ENCODE measurements at places on chromosomes 11 and 22.

GRCh38 chr11:6200975-6201374 lies 2.0 kb downstream of the OR52W1 start:
- DNase-seq: peak; percentile 98

DNA sequence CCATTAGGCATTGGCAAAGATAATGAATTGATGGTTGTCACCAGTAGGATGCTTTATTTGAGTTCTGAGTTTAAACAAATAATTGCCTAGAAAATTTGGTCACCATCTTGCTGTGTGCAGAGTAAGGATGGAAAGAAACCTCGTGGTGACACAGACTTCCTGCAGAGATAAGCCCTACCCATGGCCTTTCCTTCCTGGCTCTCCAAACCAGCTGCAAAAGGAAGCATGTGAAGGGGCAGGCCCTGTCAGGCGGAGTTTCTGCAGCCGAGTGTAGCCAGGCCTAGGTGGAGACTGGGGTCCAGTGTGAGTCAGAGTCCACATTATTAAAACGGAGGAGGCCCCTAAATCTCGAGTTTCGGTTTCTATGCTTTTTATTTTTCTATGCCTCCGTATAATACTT lies 83.1 kb upstream of the ADSL start:
- no peak for DNase-seq

GRCh38 chr11:125093502-125093901 lies 17.9 kb downstream of the TMEM218 start:
- no peak for DNase-seq

GRCh38 chr11:1994121-1994520 lies 3.5 kb downstream of the H19 start:
- no peak for DNase-seq

DNA sequence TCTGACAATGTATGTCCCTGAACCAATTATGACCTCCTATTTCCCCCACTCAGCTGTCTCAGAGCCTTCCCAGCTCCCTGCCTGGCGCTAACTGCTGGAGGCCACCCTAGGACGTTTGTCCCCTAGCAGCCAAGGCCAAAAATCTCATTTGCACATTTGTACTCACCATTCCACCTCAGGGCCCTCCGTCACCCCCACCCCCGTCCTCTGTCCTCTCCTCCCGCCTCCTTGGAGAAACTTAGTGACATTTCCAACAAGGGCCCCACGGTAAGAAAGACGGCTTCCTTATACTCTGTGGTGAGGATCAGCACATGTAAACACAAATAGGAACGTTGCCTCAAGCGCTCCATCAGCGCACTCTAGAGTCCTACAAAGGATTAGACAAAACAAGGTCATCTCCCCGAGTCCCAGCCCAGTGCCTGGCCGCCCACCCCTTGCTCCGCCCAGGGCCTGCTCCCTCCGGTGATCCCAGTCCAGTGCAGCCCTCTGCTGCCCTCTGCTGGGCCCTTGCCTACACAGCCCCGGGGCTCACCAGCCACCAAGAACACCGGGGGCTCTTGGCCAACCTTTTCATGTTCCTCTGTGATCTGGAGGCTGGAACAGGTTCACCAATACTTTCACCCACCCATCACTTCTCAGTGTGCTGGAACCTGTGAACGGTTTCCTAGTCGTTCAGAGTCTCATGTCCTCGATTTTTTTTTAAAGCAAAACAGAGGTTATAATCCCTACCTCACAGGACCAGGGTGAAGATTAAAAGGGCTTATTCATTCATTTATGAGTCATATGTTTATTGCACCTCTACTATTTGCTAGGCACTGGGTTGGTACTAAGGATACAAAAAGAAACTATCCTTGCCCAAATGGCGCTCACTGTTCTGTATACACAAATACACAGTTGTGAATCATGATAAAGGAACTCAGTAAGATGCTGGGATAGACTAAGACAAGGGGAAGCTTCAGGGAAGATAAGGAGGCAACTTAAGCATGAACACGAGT lies 15.3 kb upstream of the CTR9 start:
- peak; percentile 88 for DNase-seq

- no peak for DNase-seq
These were observed 159.1 kb upstream of the NECTIN1 start for GRCh38 chr11:119888119-119888518.

- DNase-seq: no peak
These were observed 5.9 kb downstream of the GNG3 start for GRCh38 chr11:62713343-62713742.

DNA sequence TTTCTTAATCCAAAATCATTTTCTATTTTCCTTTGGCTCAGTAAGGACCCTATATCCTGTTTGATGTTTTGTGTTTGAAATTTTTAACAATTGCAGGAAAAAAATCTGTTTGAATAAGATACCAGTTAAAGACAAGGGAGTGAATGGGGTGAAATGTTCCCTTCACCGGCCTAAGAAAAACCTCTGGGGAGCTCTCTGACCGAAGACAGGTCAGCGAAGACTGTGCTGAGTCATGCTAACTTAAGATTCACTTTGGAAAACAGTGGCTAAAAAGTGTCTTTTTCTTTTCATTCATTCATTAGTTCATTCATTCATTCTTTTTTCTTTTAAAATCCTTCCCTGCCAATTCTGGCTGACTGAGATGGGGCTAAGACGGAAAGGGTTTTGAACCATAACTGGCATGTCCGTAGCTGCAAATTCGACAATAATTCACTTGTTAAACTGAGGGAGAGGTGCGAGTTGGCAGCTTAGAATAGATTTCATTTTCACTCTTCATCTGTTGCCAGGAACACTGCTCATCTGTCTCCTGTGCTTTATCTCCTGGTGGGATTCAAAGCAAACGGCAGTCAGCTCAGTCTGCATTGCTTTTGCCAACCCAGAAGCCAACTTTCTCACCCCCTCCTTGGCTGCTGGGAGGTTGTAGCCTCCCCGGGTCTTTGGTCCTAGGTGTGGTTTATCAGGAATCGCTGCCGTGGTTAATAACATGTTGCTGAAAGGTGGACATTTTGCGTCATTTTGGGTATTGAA lies 434.0 kb upstream of the LARGE1 start:
- no peak for DNase-seq

- no peak for DNase-seq
These were observed 107.9 kb downstream of the BBOX1 start for GRCh38 chr11:27148506-27148905.

DNA sequence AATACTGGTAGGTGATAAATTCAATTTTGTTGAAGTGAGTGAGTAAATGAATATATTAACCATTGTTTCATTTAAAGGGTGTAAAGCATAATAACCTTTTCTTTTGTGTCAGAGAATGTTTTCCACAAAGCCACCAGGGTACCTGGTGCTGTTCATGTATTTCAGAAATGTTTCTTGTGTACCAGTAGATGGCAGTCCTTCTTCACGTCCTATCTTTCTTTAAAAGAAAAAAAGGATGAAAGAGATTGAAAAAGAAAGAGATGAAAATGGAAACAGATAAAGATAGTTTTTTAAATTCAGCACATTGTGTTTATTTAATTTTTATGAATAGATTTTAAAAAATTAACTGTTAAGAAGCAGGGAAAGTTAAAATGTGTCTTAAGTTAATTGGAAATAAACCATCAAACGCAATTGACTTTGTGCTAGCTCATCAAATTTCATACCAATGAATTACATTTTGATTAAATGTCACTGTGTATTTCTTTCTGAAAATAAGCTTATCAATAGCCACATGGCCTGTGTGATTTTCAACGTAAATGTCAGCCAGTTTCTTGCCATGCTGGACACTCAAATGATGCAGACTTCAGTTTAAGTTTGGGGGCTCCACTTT lies 65.5 kb upstream of the CHORDC1 start:
- DNase-seq: no peak

DNA sequence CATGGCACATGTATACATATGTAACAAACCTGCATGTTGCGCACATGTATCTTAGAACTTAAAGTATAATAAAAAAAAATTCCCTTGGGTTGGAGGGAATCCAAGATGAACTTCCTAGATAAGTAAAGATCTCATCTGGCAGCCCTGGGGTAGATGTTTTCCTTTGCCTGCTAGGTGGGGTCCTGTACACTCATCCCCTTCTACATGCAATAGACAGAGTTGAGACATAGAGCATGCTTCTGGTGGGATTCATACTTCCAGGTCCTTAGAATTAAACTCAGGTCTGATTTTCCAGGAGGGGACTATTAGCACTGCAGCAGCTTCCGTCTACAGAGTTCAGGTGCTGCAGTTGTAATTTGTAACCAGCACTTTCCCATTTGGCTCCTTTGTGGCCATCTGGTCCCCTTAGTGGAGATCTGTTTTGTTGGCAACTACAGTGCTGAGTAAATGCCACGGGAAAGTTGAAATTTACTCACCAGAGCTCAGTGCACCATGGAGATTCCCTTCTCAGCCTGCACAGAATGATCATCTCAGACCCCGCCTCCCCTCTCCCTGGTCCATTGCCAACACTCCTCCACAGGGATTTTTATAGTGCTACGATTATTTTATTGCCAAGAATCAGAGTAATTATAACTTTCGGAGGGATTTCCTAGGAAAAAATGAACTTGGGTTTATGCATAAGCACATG lies 220.1 kb upstream of the E2F8 start:
- DNase-seq: no peak

- peak; percentile 100 for DNase-seq
These were observed 24.1 kb upstream of the CDC42EP2 start for GRCh38 chr11:65290448-65291165.

DNA sequence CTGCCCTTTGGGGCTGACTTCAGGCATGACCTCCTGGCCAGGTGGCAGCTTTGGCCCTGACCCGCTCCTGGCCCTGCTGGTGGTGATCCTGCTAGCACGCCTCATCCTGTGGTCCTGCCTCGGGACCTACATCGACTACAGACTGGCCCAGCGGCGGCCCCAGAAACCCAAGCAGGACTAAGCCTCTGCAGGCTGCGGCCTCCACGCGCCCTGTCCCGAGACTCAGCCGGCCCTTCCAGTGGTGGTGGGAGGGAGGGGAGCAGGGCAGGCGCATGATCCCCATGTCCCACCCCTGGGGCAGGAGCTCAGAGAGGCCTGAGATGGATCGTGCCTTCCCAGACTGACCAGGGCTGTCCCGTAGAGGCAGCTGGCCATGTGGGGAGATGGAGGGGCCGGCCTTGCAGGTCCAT lies 2.1 kb downstream of the SMIM38 start:
- DNase-seq: no peak

- DNase-seq: no peak
These were observed 15.6 kb upstream of the JAM3 start for GRCh38 chr11:134052988-134053945.

GRCh38 chr11:74434528-74434927 lies 32.8 kb downstream of the KCNE3 start:
- DNase-seq: peak; percentile 10

- no peak for DNase-seq
These were observed 54.5 kb upstream of the PRODH start for GRCh38 chr22:18990355-18991137.

DNA sequence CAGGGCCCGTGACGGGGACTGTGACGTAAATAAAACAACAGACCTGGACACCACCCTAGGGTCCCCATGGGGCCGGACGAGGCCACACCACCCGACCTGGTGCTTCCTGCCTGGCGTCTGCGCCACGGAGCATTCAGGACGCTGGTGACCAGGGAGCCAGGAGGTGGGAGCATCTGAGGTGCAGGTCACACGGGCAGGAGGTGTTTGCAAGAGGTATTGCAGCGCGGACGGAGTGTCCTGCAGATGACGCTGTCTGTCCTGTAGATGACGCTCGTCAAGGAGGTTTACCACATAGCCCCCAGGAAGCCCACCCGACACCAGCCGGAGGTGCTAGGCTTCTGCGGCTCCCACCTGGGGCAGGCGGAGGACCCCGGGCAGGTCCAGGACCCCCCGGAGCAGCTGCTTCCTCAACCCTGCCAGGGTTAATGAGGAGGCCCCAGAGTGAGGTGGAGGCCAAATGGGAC lies 986 bp upstream of the MUC5B start:
- DNase-seq: no peak

DNA sequence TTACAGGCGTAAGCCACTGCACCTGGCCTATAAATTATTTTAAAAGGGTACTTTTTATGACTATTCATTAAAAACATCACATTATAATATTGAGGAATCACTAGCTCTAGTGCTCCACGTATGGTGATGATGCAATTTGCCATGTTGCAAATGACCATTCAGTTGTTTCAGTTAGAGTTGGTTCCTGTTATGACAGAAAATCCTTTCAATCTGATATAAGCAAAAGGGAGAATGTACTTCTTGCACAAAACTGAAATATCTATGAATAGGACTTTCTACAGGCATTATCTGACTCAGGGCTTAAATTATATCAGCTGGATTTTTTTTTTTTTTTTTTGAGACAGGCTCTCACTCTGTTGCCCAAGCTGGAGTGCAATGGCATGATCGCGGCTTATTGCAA lies 45.6 kb upstream of the RRM1 start:
- peak; percentile 87 for DNase-seq

DNA sequence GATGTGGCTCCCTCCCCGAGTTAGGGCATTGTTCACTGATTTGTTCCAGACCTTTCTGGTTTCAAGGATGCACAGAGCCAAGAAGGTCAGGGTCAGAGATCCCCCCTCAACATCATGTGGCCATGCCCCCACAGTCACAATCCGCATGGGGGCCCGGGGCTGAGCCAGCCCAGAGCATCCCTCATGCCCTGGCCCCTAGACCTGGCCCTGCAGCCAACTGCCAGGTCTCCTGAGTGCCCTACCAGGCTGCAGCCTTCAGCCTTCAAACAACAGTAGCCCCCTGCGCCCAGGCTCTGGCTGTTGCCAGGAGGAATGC lies 142.4 kb downstream of the CRYBB2 start:
- no peak for DNase-seq

DNA sequence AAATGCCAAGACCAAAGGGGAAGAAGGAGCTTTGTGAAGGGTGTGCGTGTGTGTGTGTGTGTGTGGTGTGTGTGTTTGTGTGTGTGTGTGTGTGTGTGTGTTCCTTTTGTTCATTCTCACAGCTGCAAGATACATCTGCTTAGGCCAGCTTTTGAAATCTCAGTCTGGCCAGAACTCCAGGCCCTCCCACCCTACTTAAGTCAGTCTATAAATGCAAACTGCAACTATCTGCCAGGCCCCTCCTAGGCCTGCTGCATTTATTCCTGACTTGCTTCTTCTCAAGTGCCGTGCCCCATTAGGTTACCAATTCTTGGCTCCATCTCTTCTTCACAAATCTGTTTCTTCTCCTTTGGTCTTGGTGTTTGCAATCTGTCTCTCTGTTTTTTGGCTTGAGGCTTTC lies 21.6 kb upstream of the RIC3 start:
- DNase-seq: no peak

GRCh38 chr11:132851247-132851646 lies 681.1 kb downstream of the OPCML start:
- no peak for DNase-seq

GRCh38 chr11:81874635-81875034 lies 859.0 kb downstream of the FAM181B start:
- no peak for DNase-seq
